ENCODE measurements at places on chromosomes 16 and 17. TPM values are rescaled to one million over a fixed set of nuclear protein-coding genes. Genes with fewer than 3 reads are reported as not detected.

DNA sequence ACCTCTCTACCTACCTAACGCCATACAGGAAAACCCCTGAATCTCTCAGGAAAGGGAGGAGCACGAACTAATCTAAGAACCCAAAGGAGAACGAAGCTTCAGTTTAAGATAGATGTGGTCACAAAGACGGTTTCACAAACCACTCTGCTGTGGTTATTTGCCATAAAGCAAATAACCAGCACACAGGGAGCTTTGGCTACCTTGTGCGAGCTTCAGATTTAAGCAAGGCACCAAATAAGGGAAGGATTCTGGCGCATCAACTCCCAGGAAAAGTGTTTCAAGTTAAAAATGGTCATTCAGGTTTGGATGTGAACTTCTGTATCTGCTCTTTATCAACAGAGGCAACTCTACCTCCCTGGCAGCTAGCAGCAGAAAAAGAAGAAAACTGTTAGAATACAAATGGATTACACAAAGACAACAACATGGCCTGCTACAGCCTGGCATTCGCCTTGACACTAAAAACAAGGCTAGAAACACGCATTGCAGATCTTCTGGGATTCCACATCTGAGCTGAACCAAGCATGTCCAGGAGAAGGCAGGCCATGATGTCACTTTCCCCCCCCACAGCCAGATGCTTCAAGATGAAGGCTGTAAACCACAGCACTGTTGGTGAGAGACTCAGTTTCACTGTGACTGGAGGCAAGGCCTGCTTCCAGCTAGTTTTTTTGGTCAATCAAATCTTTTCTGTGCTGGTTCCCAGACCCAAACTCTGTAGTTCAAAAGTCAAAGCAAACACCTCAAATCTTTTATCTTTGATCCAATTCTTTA, 43.6 kb downstream of the SMG6 start:
- no peak for DNase-seq

DNA sequence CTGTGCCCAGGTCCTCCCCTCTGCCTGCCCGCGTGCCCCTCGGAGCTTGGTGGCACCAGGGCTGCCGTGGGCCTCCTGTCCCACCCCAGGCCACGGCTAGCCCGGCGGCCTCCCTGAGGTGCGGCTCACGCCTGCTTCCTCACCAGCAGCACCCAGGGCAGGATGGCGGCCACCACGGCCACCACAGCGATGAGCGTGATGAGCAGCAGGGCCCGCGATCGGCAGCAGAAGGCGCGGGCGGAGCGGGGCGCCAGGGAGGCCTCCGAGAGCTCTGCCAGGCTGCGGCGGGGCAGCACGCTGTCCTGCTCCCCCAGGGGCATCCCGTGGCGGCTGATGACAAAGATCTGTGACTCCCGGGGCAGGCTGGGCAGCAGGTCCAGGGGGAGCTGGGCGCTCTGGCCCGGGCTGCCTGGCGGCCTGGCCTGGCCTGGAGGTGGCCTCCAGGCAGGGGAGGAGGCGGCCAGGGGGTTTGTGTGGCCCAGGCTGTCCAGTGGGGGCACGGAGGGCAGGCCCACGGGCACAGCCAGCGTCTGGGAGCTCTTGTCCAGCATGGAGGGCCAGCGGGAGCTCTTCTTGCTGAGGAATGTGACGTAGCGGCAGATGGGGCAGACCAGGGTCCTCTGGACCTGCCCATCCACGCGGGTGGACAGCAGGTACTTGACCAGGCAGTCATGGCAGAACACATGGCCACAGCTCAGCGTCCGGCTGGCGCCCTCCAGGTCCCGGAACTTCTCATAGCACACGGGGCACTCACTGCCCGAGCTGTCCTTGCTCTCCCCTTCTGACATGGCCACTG, 4.8 kb downstream of the RNF222 start:
- no peak for DNase-seq

The HEATR9 gene
- 0.06 TPM for polyA plus RNA-seq

The STAC2 gene
- polyA plus RNA-seq, result 3.7 TPM

DNA sequence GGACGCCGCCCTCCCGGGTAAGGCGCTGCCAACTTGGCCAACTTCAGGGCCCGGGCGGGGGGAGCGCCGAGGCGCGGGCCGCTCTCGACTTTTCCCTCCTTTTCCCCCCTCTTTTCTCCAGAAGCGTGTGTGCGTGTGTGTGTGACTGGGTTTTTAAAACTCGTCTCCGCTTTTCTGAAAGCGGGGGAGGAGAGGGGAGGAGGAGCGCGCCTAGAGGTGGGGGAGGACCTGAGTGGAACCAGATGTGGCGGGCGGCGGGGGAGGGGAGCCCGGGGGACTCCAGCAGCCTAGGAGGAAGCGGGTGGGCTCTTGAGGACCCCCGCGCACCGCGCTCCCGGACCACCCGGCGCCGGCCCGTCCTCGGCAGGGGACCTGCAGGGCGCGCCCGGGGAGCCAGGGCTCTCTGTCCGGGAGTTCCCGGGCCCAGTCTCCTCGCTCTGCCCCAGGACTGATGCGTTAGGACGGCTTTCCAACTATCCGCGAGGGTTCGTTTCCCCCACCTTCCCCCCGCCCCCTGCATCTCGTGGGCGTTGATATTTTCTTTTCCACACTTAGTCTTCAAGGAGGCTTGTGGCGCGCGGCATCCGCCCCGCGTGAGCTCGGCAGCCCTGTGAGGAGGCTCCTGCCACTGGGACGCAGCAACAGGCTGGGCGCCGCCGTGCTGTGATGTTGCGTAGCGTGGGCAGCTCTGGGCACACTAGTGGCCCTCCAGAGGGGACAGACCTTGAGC, 599 bp downstream of the MRC2 start:
- DNase-seq, result peak; percentile 60

Measured in right renal pelvis (tissue), 4 donors.